ENCODE measurements at places on chromosomes 3 and 15.
A peak's percentile ranks its signal among the peaks of the same experiment; 100 is the strongest.

DNA sequence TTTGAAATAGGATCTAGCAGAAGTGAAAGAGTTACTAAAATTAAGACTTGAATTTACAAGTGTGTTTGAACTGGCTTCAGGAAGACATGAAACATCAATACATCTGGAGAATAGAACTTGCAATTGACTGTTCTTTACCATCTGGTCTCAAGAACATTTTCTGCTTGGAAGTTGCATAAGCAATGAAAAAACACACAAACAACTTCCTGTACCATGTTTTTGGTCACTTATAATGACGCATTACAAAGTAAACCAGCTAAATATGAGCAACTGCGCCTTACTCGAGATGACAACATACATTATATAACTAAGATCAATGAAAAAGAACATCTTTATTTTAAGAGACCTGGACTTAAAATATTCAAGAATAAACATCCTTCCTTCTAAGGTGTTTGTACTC is 112.5 kb downstream of the TIGIT start:
- no peak for DNase-seq

- DNase-seq, result no peak
Measured at GRCh38 chr3:176296066-176296597, 901.1 kb downstream of the TBL1XR1 start.

GRCh38 chr3:103767635-103768034 is 1332.8 kb downstream of the ZPLD1 start:
- DNase-seq, result peak; percentile 59

DNA sequence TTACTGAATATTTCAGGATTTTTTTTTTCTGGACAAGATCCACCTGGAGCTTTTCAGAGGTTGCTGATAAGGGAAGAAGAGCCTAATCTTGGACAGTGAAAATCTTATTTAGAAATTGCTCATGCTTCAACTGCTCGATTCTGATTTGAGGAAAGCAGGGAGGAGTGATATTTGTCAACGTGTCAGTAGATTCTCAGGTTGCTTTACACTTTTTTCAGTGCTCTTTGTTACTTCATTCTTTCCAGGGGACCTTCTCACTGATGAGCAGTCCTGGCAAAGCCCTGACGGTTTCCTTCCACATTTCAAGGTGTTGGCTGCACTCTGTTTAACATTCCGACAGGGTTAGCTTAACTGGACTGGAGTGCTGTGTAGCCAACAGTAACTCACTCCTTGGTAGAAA is 24.1 kb upstream of the RARB start:
- DNase-seq, result no peak

DNA sequence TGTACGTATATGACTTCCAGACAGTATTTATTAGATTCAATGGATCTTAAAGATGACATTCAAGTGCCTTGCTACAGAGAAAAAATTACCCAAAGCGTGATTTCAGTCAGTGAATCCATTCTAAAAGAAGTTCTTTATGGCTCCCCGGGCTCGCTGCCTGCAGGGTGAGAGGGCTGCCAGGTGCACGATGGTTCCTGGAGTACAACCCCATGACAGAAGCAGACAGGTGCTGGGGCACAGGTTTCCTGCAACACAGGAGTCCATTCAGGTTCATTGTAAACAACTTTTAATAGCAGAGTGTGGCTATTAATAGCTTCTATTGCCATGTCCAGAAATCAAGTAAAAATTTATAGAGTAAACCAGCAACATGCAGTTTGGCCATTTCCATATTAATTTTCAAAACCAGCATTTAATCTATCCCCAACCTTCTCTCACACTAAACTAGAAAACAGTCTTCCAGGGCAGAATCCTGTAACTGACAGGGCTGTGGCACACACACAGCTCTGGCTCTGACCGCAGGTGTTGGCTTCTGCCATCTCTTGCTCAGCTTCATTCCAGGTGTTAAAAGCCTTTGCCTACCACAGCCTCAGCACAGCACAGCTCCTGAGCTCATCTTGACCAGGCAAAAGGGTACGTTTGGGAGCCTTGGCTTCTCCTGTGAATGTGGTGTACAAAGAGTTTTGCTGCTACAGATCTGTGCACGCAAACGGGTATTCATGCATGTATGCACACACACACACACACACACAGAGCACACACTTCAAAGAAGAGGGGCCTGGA is 185.9 kb downstream of the MEX3B start:
- DNase-seq, result peak; percentile 65

DNA sequence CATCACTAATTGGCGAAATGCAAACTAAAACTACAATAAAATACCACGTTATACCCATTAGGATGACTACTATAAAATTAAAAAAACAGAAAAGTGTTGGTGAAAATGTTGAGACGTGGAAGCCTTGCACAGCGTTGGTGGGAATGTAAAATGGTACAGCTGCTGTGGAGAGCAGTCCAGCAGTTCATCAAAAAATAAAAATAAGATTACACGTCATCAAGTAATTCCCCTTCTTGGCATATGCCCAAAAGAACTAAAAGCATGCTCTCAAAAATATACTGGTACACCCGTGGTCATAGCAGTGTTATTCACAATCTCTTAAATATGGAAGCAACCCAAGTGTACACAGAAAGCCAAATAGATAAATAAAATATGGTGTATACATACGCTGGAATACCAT is 71.8 kb upstream of the NDN start:
- DNase-seq, result no peak

- DNase-seq, result no peak
Measured at GRCh38 chr15:41825572-41826535, 2.0 kb upstream of the JMJD7 start.

DNA sequence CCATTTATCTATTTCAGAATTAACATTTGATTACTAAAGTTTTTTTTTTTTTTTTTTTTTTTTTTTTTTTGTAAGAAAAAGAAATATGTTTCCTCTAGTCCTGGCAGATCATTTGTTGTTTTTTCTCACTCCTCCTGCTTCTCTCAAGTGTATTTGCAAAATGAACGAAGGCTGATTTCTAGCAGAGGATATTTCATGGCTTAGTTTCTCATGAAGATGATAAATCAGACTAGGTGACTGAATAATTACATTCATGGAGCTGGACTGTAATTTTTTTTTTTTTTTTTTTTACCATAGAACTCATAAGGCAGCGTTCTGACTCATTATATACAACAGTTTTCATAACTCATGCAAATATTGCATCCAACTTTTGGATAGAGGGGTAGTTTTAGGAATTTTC is 332.5 kb upstream of the SEMA6D start:
- DNase-seq, result no peak

GRCh38 chr3:194691481-194692283 is 6.0 kb downstream of the FAM43A start:
- DNase-seq, result peak; percentile 61

DNA sequence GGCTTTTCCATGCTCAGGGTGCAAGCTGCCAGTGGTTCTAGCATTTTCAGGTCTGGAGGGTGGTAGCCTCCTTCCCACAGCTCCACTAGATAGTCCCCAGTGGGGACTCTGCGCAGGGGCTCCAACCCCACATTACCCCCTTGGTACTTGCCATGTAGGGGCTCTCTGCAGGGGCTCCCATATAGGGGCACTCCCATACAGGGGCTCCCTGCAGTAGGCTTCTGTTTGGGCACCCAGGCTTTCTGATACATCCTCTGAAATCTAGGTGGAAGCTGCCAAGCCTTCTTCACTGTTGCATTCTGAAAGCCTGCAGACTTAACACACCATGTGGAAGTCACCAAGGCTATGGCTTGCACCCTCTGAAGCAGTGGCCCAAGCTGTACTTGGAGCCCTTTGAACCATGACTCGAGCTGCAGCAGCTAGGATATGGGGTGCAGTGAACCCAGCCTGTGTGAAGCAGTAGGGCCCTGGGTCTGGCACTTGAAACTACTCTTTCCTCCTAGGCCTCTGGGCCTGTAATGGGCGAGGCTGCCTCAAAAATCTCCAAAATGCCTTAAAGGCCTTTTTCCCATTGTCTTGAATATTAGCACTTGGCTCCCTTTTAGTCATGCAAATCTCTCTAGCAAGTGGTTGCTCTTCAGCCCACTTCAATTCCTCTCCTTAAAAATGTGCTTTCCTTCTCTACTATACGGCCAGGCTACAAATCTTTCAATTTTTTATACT is 96.4 kb downstream of the TPRA1 start:
- no peak for DNase-seq

GRCh38 chr15:65870889-65871533 is 1.7 kb downstream of the RAB11A start:
- peak; percentile 48 for DNase-seq

GRCh38 chr3:49805367-49805782 is 2.3 kb downstream of the INKA1 start:
- DNase-seq, result peak; percentile 47

- no peak for DNase-seq
Measured at GRCh38 chr3:170428095-170428494, 9.4 kb downstream of the CLDN11 start.

- peak; percentile 89 for DNase-seq
Measured at GRCh38 chr15:46309914-46310313, 675.1 kb downstream of the SQOR start.
